ENCODE measurements at places on chromosomes 13 and 19.
A peak's percentile ranks its signal among the peaks of the same experiment; 100 is the strongest.

DNA sequence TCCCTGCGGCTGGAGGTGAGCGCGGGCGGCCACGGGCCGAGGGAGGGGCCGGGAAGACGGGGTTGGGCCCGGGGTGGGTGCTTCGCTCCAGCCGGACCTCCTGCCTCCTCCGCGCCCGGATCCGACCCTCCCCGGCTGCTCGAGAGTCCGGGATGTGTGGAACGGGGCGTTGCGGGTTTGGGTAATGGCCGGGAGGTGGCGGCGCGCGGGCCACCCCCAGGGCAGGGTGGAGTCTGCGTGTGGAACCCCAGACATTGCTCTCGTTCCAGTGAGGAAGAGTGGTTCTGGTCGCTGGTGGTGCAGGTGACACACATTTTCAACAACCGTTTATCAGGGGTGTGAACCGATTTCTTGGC, 38.8 kb downstream of the ARHGEF7 start:
- no peak for DNase-seq

GRCh38 chr19:33417751-33418150, 44.2 kb downstream of the CEBPG start:
- no peak for DNase-seq

- DNase-seq, result no peak
These were observed 703 bp downstream of the ZNF506 start for GRCh38 chr19:19820774-19821320.

DNA sequence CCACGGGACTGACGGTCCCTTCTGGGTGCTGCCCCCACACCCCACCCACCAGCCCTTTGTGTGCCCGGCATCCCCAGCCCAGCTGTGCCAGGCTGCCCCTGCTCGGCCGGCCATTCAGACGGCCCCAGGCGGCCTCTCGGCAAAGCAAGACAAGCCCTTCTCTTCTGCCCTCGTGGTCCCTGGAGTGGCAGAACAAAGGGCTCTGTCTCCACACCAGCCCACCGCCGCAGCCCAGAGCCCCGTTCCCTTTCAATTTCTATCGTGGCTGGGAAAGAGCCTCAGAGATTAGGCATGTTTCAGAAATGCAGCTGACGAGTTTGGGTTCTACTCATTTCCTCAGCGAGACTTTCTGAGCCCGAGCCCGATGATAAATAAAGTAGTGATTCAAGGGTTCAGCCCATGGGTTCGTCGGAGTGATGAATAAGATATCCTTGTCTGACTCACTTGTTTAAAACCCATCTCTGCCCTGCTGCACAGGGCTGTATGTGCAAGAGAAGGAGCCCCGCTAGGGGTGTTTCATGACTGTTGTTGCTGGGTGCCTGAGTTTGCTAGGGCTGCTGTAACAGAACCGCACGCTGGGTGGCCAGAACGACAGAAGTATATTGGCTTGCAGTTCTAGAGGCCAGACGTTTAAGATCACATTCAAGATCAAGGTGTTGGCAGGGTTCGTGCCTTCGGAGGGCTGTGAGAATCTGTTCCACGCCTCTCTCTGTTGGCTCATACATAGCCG, 4.3 kb downstream of the MYO9B start:
- peak; percentile 73 for DNase-seq

- no peak for DNase-seq
These were observed 462 bp upstream of the MPHOSPH8 start for GRCh38 chr13:19632915-19633478.

- DNase-seq, result no peak
These were observed 48.2 kb upstream of the CALM3 start for GRCh38 chr19:46552891-46553290.

DNA sequence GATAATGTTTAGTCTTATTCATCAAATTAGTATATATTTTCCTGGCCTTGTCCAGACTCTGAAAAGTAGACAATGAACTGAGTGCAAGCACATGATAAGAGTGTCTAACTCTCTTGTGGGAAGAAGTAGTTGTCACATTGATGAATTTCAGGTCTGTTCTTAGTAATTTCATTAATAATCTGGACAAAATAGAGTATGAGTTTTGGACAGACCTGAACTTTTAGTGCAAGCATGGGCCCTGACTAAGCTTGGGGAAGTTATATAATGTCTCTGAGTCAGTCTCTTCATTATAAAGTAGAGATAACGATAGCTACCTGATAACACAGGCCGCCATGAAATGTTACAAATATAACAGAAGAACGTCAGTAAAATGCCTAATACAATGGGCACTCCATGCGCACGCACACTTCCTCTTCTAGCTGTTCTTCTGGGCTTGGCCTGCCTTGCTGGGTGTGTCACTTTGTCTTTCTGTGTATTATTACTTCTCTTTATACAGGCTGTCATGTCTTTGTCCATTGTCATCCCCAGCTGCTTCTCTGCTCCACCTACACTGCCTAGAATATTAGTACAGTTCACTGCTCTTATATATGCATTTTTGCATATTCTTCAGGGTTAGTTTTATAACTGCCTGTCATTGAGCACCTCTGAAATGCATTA, 129.1 kb upstream of the HTR2A start:
- no peak for DNase-seq

DNA sequence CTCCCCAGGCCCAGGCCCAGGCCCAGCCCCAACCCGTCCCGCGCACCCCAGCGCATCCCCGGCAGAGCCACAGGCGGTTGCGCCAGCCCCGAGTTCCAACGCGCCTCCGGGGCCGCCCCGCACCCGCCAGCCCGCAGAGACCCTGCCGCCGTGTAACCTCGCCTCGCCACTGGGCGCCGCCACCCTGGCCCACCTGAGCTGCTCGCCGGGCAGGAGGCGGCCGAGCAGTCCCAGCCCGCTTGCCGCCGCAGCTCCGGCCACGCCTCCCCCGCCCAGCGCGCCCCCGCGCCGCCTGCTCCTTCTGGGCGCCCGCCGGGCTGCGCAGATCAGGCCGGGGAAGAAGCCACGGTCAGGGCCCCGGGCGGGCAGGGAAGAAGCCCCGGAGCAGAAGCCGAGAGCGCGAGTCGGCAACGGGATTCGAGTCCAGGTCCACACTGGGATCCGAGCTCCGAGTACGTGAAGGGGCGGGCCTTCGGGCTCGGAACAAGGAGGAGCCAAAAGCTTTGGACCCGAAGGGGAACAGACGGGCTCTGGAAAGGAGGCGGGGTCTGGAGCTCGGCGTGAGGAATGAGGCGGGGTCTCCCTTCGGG, at the start of gene MBOAT7:
Gene MBOAT7 (minus strand): TSS at position 436 of the 590 bp plus-strand sequence. CDS start 1,072 bp downstream, outside the sequence.
- no peak for DNase-seq

GRCh38 chr13:103945836-103946235, 879.6 kb upstream of the SLC10A2 start:
- no peak for DNase-seq

GRCh38 chr13:74930402-74931165, 551.4 kb downstream of the TBC1D4 start:
- no peak for DNase-seq

- no peak for DNase-seq
These were observed 55.1 kb downstream of the RXFP2 start for GRCh38 chr13:31794452-31794851.

DNA sequence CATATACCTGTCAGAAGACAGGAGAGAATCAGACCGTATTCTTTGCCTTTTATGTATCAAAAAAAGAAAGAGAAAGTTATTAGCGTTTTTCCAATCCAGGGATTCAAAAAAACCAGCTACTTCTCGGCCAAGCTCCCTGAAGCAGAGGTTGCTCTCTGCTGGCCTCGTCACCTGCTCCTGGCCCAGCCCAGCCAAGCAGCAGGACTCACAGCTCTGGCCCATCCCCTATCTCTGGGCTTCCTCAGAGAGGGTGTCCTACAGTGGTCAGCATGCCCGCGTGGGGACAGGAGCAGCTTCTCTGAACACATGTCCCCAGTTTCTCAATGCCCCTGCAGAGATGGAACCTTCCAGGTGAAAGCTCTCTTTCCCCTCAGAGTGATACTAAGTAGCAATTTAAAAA, 209.0 kb downstream of the URI1 start:
- no peak for DNase-seq

GRCh38 chr13:79458436-79458835, 22.5 kb upstream of the NDFIP2 start:
- DNase-seq, result no peak

GRCh38 chr13:75801388-75801945, 165.3 kb downstream of the LMO7 start:
- DNase-seq, result no peak

DNA sequence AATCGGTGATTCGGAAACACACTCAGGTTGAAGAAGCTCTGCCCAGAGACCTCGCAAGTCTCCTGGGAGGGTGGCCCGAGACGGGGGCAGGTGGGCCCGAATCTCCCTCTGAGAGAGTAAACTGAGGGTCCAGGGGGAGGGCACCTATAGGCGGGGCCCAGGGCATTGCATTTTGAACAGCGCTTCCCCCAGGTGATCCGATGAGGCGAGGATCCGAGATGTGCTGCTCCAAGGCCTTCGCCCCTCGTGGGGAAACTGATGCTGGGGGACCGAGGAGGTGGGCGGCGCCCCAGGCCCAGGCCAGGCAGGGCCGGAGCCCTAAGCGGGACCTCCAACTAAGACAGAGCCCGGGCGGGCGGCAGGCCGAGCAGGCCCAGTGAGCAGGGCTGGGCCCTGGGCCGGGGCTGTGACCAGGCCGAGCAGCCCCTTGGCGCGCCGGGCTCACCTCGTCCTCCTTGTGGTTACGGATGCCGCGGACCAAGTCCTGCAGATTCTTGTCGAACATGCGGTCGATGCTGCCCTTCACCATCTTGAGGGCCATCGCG, 500 bp downstream of the AP3D1 start:
- DNase-seq, result peak; percentile 25

DNA sequence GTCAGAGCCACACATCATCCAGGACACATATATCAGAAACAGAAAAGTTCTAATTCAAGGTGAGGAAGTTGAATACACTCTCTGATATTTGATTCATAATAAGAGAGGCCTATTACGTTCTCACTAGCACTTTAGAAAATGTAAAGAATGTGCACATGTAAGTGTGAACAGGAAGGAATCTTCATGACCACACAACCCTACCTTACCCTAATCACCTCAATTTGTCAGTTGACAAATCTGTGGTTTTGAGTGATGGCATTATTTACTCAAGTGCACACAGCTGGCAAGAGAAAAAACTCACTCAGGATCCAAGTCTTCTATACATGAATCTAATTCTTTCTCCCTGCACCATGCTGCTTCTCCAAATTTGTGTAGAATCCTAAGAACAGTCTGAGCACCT, 445.8 kb downstream of the SUCLA2 start:
- no peak for DNase-seq

DNA sequence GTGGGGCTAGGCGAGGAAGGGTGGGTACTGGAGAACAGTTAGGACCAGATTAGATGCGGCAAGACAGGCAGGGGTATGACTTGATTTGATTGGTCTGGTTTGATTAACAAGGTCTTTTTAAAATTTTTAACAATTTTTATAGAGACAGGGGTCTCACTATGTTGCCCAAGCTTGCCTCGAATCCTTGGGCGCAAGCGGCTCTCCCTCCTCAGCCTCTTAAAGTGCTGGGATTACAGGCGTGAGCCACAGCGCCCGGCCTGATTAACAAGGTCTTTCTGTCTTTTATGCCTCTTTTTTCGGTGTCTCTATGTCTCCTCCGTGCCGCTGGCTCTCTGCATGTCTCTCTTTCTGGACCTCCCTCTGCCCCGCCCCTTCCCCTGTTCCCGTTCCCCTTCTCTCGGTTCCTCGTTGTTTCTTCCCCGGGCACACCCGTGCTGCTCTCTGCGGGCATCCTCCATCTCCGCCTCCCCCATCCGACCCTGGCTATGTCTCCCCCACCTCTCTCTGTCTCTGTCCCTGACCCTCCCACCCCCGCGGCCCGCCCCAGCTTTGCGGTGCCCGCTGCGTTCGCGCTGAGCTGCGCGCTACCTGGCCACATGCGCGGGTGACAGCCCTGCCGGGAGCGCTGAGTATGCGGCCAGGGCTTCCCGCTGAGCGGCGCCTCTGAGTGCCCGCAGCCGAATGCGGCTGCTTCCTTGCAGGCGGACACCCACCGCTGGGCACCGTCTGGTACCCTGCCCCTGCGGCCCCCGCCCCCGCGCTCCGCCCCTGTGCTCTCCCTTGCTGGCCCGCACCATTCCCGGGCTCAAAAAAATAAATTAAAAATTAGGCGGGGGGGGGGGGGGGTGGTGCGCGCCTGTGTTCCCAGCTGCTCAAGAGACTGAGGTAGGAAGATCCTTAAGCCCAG, 8.1 kb upstream of the SDHAF1 start:
- peak; percentile 26 for DNase-seq

- DNase-seq, result no peak
These were observed 3.7 kb downstream of the CEACAM16 start for GRCh38 chr19:44702551-44703176.

GRCh38 chr13:50615234-50615633, 228.3 kb downstream of the DLEU7 start:
- DNase-seq, result no peak

GRCh38 chr19:33778089-33778791, 18.4 kb upstream of the KCTD15 start:
- peak; percentile 85 for DNase-seq

- DNase-seq, result no peak
These were observed 9.1 kb downstream of the MYDGF start for GRCh38 chr19:4660993-4661392.

DNA sequence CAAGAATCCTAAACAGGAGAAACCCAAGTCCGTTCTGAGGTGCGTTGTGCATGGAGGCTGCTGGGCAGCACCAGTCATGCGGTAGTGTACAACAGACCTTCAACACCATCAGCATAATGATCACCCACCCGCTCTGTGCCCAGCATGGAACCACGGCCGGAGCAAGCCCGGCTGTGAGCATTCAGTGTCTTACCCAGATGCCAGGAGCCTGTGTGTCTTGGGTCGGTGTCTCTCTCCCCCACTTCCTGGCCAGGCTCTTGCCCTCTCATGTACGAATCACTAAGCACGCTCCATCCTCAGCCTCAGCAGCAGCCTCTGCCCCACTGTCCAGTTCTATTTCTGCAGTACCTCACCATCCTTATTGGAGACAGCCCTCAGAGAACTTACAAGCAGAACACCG, 231.6 kb upstream of the IRS2 start:
- DNase-seq, result no peak

DNA sequence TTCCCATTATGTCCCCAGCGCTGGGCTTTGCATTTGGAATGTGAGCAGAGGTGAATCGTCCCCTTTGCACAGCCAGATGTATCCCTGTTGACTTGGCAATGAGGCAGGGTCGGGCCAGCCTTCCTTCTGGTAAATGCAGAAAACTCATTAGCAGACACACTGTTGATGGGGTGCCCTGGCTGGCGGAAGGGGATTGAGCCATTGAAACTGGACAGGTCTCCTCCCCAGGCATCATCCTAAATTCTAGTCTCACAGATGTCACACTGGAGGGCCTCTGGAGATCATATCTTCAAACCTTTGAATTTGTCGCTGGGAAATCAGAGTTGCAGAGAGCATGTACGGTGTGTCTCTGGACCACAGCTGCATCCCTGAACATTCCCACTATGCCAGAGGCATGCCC, 219.5 kb upstream of the TSHZ3 start:
- no peak for DNase-seq
